NCI-H1105 (cell line): ENCODE measurements at places on chromosomes 2 and 18.

DNA sequence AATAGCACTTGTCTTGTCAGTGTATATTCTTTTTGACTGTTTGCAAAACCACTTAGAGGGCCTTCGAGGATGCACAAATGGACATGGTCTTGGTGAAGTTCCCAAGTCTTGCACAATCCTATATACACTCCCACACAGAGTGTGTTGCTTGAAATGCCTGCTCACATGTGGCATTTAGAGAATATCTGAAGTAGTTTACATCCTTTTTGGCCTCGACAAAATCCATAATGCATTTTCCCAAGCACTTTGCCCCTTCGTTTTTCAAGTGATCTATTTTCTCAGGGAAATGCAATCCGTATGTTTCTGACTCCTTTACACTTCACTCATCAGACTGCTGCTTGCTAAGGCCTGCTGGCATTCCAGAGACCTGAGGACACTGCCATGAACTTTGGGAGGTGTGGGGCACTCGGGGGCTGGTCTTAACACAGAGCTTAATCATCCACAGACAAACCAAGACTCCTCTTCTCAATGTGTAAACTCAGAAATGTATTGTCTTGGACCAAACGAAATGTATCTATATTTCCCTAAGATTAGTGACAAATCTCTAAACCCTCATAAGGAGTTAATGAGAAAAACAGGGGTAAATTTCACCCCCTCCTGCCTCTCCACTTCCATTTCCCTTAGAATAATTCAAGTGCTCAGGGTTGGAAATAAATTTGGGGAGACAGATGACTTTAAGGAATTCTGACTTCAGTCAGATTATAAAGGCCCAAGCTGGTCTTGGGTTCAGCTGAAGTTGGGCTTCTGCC lies 219.3 kb upstream of the APCDD1 start:
- no peak for DNase-seq

DNA sequence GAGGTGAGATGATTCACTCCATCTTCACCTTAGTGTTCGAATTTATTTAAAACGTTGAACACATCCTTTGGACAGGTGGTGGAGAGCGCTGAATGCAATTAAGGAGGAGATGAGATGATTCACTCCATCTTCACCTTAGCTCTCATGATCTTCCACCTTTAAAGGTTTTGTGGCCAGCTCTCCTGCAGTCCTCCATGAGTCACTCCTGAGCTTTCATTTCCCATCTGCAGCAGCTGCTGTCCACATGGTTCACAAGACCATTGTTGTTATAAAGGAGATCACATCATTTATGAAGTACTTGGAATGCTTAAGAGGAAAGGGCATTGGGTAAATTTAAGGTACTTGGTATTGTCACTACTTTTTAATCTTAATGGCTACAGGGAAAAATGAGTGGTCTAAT lies 298.5 kb downstream of the PAX3 start:
- DNase-seq, result no peak

- no peak for DNase-seq
These were observed 147.6 kb upstream of the ITGA4 start for GRCh38 chr2:181309586-181309985.

- no peak for DNase-seq
These were observed 18.2 kb downstream of the NFATC1 start for GRCh38 chr18:79413901-79414300.

DNA sequence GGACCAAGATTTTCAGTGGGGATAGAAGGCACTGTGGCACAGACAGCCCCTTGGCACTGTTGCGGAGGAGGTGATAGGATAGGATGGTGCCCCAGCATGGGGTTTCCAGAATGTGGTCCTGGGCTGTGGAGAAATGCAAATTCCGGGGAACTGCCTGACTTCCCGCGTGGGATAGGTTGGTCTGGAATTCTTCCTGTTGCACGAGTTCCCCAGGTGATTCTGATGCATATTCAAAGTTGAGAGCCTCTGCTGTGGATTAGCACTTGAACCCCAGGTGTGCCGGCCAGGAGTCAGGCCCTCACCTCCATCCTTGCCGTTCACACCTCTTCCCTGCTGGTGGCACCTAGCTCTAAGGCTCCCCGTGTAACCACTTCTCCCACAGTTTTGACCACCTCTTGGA lies 15.5 kb downstream of the NCK2 start:
- no peak for DNase-seq

DNA sequence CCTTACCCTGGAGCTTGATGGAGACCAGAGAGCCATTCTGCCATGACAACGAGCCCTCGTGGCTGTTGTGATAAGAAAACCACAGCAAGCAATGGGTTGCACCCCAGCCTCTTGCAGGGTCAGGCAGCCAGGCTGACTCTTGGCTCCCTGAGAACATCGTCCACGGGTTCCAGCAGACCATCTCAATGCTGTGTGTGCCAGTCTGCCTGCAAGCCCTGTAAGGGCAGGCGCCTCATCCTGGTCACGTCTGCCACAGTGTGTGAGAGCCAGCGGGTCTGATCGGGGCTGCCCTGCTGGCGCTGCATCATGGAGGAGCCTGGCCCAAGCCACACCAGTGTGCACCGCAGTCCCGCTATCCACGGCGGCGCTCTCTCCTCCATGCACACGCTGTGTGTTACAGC lies 71.0 kb upstream of the MGAT4A start:
- DNase-seq, result no peak

DNA sequence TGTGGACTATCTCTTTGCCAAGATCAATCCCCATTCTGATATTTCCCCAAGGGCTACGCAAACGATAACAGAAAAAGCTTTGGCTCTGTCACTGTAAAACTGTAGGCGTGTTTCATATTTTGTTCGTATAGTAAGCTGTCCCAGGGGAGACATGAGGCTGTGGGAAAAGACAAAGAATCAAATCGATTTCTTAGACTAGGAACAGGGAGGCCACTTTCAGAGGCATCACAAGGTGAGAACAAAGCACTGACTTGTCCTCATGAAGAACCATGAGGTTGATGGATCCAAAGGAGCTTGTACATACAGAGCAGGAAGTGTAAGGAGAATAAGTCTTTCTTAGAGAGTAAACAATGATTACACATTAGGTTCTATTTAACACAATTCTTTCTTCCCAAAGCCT lies 255.7 kb downstream of the HNMT start:
- DNase-seq, result no peak

- DNase-seq, result no peak
These were observed 120.6 kb downstream of the EHBP1 start for GRCh38 chr2:62826141-62826540.

DNA sequence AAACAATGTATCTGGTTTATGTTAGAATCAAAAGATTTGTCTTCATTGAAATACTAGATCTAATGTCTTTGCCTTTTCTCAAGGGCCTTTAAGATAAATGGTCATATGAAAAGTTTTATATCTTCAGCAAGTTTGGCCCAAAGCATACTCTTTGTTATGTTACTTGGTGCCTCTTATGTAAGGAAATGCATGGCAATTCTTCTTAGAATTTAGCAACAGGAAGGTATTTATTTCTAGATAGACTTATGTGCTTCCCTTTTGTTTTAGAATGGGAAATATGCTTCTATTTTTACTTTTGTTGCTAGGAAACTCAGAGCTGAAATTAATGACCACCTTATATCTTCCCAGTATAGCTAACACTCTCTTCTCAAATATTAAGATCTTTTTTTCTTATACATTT lies 117.4 kb upstream of the DLX2 start:
- no peak for DNase-seq

- DNase-seq, result no peak
These were observed 4.3 kb downstream of the NAB1 start for GRCh38 chr2:190653231-190653630.

DNA sequence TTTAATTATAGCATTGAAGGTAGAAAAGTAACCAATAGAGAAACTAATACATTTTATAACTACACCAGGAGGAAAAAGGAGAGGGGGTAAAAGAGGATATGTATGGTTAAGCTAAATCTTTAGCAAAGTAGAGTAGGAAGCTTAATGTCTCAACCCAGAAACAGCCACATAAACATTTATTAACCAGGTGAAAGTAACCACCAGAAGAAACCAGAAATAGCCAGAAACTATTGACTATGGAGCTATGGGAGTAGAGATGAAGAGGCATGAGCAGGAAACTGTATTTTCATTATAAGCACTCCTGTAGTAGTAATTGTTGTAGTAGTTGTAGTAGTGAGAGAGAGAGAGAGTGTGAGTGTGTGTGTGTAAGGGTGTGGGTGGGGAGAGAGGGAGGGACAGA lies 617.5 kb upstream of the CHAC2 start:
- DNase-seq, result no peak

DNA sequence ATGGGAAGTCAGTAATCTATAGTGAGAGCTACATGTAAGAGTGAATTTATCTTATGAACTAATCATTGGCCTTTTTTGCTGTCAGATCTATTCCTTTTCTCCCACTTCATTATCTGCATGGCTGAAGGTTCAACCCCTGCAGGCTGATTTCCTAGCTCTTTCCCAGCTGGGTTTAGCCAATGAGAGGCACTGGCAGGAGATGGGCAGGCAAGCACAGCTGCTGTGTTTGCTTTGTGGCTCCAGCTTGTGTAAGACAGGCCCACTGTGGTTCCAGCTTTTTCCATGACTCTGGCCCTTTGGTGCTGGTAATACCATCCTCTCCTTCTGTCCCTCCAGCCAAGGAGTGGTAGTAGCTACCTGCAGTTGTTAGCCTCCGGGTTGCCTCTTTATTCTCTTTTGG lies 248.8 kb downstream of the PLCL1 start:
- no peak for DNase-seq
